ENCODE measurements at places on chromosomes 3 and 15.

DNA sequence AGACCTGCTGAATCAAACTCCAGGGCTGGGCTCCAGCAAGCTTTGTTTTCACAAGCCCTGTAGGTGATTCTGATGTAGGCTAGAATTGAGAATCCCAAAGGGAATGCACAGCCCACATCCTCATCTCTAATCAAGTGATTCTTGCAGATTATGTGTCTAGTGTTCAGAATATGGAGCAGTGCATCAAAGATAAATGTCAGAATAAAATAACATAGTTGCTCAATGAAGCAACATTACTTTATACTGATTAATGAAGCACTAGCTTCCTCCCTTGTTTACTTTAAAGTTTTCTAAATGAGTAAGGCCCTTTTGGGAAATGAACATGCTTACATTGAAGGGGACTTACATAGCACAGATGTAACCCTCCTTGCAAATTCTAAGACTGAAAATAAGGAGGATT lies 39.2 kb downstream of the NUP210 start:
- no peak for DNase-seq

- no peak for DNase-seq
These were observed 36.8 kb upstream of the RFTN1 start for GRCh38 chr3:16550305-16550675.

DNA sequence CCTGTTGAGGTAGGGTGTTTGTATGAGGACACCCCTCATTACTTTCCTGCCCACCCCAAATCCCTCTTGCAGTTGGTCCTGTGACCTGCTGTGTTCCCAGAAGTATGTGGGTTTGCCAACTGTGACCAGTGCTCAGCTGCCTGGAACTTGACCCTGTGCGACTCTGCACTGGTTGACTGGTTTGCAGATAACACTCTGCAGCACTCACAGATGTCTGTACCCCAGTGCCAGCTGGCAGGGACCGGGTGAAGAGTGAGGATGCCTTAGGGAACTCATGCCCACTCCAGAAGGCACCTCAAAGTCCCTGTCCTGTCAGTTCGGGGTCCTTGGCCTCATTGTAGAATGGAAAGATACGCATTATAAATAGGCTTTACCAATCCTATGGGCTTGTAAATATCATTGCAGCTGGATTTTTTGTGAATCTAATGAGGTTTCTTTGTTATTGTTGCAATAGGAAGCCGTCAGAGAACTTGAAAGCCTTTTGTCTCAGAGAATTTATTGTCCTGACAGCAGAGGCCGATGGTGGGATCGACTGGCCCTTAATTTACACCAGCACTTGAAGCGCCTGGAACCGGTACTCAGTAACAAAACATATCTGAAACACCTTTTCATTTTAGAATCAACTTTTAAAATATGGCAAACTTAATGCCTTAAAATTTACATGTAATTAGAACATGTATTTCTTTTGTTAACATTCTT lies 18.2 kb downstream of the FAN1 start:
- no peak for DNase-seq

DNA sequence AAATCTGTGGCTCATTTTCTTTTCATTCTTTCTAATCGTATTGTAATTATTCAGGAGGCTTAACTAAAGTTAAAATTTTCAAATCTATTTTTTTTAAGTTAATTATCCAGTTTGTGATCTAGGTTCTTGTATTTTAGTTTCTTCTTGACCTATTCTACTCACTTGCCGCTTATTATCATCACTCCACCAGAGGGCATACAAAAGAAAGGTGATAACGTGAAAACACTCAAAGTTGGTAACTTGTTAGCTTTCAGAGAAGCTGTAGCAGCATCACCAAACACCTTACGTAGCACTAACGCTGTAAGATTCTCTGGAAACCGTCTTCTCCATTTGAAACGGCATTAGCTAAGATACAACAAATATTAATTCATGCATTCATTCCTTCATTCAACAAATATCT lies 4.8 kb downstream of the GNB4 start:
- peak; percentile 41 for DNase-seq

GRCh38 chr3:100915706-100916495 lies 77.3 kb downstream of the ABI3BP start:
- DNase-seq: peak; percentile 32

All from RPMI7951 (cell line).